Large intestine (tissue), 12 donors: ENCODE measurements at places on chromosomes 7 and 10.

- no peak for DNase-seq
These were observed 31.1 kb upstream of the HIBADH start for GRCh38 chr7:27693794-27694193.

DNA sequence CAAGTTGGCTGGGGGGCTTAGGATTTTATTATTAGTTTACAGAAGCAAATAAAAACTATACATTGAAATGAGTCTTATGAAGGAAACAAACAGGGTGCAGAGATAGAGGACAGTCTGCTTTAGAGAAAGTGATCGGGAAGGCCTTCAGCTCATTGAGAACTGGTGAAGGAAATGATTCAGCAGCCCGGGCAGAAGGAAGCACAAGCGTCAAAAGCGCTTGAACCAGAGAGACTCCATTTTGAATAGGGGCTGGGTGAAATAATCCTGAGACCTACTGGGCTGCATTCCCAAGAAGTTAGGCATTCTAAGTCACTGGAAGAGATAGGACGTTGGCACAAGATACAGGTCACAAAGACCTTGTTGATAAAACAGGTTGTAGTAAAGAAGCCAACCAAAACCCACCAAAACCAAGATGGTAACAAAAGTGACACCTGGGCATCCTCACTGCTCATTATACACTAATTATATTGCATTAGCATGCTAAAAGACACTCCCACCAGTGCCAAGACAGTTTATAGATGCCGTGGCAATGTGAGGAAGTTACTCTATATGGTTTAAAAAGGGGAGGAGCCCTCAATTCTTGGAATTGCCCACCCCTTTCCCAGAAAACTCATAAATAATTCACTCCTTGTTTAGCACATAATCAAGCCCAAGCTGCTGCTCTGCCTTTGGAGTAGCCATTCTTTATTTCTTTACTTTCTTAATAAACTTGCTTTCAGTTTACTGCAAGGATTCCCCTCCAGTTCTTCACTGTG, 83.1 kb upstream of the MPP7 start:
- no peak for DNase-seq

DNA sequence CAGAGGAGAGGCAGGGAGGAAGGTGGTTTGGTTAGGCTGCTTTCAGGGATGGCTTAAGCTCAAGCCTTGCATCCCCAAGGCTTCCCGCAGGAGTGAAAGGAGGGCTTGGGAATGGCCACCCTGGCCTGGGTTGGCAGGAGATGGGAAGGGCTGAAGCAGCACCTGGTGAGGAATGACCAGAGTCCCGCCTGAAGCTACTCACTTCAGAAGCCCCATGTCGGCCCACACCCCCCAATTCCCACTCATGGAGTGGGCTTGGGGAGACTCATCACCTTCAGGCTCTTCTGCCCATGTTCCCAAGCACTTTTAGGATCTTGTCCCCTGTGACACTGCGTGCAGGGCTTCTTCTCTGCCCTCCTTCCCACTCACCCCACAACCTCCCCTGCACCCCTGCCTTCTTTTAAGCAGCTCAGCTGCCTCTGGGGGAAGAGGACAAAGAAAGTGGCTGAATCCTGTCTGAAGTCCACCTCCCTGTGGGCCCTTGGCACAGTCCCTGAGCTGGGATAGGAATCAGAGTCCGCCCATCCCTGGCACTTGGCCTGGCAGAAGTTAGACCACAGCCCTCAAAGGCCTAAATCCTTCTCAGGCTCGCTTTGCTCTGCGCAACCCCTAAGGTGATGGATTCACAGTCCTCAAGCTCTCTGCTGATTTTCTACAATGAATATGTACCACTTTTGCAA, 16.5 kb downstream of the RGR start:
- no peak for DNase-seq

DNA sequence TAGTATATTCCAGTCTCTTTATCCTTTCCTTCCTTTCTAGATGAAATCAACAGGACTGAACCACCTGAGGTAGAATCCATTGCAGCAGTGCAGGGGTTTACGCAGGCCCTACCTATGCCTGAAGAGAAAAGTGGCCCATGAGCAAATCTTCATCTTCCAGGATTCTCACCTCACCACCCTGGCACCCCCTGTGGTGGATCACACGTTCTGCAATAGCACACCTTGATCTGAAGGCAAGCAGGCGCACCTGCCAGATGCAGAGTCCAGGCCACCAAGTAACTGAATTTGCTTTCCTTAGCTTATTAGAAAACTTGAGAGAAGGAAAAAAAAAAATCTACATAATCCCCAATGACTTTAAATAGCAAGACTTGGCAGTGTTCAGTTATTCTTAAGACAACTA, 121.4 kb downstream of the PIP4K2A start:
- no peak for DNase-seq

- DNase-seq: no peak
These were observed 5.2 kb upstream of the CFAP69 start for GRCh38 chr7:90239625-90240228.

DNA sequence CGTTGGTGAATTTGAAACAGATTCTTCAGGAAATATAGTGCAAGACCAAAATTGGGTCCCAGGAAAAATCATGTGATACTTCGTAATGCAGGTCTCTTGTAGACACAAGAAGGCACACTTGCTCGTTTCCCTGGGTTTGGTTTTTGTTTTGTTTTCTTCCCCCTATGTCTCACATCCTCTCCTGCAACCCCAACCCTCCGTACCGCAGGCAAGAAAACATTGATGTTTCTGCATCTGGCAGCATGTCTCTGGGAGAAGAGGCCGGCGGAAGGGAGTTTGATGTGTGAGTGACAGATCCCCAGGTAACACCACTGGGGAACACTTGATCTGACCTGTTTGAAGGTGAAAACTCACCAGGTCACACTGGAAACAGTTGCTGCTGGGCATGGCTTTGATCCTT, 718.5 kb downstream of the AUTS2 start:
- DNase-seq: no peak

DNA sequence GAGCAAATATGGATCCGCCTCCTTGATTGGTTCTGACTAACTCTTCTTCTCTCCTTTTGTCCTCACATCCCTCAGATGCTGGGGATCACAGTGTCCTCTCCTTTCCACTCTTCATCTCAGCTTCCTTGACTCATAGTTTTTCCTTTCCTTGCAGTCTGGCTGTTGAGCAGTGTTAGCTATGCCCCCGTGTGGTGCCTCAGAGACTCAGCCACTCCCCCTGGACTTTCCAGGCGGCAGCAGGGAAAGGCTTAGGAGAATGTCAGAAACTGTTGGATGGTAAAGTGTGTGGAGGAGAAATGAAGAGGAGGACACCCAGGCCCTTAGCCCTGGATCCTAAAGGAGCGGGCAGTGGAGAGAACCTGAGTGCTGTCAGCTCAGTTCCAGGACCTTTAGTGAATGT, 267.5 kb downstream of the CELF2 start:
- peak; percentile 12 for DNase-seq

DNA sequence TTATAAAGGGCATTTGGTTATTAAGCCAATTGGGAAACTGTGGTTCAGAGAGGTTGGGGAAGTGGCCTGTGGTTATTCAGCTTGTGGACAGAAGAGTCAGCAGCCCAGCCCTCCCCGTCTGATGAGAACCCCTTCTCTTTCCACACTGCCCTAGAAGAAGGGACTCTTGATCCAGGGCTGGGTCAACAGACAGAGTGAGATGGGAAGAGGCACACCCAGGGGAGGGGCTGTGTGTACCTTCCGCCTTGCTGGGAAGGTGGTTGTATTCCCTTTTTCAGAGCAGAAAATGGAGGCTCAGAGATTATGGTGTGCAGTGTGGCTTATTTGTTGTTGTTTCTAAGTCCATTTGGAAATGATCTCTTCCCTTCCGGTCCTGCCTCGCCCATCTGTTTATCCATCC, 103.4 kb downstream of the GRK5 start:
- DNase-seq: peak; percentile 88

DNA sequence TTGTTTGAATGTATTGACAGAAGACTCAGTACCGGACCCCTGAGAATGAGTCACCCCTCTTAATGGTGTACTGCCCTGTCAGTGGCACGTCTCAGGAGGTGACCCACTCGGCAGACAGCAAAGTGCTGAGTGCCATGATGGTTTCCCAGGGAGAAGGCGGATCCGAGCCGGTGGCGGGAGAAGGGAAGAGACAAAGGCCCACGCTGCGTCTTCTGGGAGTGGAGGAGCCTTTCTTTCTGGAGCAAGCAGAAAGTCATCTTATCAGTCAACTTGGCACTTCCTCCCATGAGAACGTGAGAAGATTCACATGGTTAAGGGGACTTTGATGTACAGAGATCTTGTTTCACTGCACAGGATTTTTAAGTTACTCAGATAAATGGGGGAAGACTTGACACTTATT, 14.6 kb upstream of the PPP2R2D start:
- no peak for DNase-seq

DNA sequence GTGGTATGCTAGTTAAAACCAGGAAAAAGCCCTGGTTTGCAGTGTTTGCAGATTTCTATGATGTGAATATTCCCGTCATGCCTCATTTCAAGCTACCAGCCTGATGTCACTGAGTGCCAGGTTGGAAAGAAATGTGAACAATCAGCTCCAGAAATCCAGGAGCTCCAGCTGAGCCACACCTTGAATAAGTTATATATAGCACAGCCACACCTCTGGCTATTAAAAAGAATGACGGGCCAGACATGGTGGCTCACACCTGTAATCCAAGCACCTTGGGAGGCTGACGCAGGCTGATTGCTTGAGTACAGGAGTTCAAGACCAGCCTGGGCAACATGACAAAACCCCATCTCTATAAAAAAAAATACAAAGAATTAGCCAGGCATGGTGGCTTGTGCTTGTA, 18.7 kb upstream of the SLF2 start:
- DNase-seq: no peak

DNA sequence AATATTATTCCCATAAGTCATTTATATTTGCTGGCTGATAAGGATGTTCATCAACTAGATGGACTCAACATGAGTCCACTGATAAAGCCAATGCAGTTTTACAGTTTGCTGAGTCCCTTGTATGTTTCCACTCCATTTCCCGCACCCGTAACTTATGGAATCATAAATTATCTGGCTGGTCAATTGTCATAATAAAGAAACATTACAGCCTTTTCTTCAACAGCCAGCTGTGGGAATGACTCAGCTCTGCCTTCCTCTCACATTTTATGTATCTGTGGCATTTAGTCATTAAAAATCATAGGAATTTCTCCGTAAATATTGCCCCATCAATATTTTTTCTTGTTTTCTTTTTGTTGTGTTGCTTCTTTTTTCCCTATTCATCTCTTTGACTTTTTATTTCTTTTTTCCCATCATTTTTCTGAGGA, 22.3 kb upstream of the TMEM26 start:
- no peak for DNase-seq

- no peak for DNase-seq
These were observed 3.3 kb downstream of the SRGN start for GRCh38 chr10:69091143-69091651.

- no peak for DNase-seq
These were observed 23.9 kb downstream of the PYROXD2 start for GRCh38 chr10:98391065-98391464.

DNA sequence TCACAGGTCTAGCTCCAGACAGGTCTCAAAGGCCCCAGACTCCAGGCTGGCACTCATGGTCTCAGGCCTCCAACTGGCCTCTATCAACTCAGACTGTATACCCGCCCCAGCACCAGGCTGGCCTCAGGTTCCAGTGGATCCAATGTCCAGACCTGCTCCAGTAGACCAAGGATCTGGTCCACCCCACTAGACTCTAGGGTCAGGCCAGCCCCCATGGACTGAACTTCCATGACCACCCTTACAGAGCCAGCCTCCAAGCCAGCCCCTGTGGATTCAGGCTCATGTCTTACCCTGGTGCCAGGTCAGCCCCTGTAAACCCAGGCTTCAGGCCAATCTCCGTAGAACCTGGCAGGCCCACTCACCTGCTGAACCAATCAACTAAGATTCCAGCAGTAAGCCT, 16.8 kb upstream of the GNAT3 start:
- DNase-seq: no peak

- DNase-seq: no peak
These were observed 208.2 kb upstream of the PRKCQ start for GRCh38 chr10:6788231-6788630.

- DNase-seq: no peak
These were observed 39.7 kb downstream of the TES start for GRCh38 chr7:116249969-116250553.

DNA sequence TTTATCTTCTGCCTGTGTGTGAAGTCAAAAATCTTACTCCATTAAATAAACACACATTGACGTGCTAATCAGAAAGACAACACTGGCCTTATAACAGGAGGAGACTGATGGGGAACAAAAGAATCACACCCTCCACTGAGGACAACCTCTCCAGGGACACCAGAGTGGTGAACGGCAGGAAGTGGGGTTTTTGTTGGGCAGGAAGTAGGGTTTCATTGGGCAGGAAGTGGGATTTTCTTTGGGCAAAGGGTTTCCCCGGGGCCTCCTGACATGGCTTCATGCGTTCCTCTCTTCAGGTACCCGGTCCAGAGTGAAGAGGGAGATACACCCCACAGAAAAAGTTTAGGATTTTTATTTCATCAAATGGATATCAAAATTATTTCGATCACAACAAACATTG, 30.6 kb downstream of the ADARB2 start:
- DNase-seq: no peak

DNA sequence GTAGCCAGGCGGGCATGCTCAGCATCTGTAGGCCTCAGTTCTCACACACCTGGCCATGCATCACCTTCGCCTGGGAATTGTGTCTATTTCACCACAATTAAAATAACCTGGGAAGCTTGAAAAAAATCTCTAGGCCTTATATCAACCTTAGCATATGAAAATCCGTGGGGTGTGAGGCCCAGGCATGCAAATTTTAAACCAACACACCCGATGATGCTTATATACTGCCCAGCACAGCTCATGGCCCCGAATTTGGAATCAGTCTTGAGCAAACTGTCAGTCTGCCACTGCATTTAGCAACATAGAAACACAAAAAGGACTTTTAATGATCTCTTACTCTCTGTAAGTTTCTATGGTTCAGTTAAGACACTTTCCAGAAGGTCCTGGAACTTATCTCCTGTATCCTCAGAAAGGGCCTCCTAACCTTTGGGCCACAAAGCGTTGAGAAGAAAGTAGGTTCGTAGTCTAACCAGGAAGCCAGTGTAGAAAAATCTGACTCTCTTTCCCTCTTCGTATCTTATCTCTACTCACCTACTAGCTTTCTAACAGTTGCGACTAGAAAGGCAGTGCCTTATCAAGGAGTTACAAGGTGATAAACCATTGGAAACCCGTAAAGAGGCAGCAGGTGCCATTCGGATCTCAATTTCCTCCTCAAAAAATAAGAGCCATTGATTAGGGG, 12.0 kb upstream of the DMBT1 start:
- DNase-seq: peak; percentile 87

DNA sequence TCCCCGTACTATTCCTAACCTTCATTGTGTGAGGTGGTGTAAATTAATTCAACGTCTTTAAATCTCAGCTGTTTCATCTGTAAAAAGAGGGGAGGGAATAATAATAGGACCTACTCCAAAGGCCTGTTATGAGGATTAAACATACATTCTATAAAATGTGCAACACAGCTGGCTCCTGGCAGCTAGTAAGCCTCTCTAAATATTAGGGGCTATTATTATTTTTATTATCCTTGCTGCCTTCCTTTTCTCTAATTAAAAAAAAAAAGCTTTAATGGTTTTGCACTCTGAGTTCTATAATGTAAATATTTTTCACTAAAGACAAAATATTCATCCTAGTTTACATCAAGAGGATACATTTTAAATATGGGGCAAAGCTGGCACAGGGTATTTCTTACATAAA, 19.5 kb downstream of the EXOC4 start:
- DNase-seq: no peak
